ENCODE measurements at places on chromosomes 1 and 21.

DNA sequence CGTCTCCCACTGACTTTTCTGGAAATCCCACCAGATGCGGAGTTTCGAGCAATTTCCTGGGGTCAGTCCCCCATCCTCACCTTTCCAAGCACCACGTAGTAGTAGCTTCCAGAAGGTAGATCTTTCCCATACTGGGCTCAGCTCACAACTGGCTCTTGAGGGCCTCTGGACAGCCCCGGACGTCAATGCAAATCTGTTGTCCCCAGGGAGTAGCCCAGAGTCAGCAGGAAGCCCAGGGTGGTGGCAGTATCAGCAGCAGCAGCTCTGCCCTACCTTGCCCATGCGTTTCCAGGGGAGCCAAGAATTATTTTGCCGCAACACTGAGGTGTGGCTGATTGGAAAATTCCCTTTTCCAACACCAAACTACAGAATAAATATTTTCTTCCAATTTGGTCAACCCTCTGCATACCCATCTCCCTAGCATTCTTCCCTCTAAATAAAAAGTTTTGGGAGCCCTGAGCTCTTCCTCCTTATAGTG is 70.3 kb downstream of the CD46 start:
- no peak for DNase-seq

GRCh38 chr1:246155923-246156322 is 351.2 kb downstream of the SMYD3 start:
- DNase-seq = no peak

- DNase-seq = no peak
These were observed 2.3 kb downstream of the ARF1 start for GRCh38 chr1:228084797-228085196.

DNA sequence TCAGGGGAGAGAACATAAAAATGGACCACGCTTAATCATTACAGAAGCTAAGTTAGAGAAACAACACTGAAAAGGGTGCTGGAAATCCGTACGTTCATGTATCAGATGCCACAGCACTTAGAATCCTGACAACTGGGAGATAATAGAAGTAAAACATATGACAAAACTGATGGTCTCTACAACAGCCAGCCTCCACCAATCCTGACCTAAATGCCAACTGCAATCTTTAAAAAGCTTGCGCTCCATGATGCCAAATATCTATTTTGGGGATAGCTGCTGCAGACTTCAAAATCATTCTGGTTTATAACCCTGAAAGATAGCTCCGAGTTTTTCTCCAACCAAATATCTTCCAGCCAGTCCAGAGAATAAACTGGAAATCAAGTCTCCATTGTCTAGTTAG is 178.3 kb downstream of the RERE start:
- DNase-seq = no peak

DNA sequence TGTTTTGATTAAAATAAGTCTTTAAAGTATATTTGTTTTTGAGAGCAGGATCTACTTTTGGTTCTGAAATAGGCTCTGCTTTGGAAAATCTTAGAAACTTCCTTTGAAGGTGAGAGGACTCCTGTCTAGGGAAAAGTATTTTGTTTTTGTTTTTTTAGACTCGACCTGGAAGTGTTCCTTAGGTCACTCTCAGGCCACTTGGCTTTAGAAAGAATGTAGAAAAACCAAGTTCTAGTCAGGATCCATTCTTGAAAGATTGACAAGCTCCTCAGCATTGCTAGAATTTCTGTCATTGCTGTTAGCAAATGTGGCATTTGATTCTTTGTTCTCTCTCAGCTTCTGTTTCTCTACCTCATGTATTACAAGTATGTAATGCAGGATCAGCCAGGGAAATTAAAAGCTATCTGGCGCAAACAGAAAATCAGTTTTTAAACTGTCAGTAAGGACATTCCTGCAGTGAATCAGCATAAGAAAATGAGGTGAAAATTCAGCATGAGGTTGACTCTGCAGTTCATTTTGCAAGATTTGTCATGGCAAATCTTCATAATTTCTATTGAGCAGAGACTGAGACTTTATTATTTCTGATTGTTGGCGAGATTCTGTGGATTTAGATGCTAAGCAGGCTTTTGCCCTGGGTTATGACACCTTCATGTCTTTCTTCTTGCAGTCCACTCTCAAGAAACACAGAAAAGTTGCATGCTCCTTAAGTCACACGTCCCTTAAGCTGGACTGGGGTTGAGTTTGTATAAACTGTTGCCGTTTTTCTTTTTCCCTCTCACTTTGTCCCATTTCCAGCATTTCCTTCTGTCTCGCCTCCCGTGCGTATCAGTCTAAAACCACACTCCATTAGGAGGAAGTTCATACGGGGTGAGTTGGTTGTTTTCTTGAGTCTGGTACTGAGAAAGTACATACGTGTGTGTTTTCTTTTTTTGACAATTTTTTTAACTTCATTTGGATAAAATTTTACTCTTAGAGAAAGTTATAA is 12.6 kb downstream of the NTPCR start:
- DNase-seq = no peak

DNA sequence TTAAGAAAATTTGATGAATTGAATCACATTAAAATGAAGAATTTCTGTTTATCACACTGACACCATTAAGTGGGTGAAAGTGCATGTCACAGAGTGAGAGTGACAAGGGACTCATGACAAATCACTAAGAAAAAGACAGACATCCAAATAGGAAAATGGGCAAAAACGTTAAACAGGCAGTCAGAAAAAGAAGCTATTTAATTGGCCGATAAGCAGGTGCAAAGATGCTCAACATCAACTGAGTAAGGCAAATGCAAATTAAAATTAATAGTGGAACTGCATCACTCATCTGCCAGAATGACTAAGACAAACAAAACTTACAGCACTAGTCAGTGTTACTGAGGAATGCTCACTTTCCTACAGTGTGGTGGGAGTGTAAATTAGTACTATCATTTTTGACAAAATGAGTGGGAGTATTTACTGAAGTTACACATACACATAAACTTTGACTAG is 39.2 kb upstream of the RUNX1 start:
- no peak for DNase-seq

- no peak for DNase-seq
These were observed 5.9 kb downstream of the TNR start for GRCh38 chr1:175737451-175737850.

DNA sequence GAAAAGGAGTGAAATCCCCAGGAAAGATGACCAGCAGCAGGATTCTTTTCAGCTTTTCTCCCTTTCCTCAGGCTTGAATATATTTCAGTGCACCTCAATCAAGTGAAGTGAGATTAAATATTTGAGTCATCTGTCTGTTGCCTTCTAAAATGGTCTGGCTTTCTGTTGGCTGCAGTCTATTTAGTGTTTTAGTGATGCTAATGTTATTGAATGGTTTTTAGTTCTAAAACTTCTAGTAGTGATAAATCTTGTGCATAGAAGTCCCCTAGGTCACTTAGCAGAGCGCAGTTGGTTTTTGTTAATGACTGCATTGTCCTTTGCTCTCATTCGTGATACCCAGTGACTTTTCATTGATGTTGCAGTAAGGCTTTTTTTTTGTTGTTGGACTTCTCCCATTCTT is 53.5 kb downstream of the ITSN1 start:
- DNase-seq = no peak

DNA sequence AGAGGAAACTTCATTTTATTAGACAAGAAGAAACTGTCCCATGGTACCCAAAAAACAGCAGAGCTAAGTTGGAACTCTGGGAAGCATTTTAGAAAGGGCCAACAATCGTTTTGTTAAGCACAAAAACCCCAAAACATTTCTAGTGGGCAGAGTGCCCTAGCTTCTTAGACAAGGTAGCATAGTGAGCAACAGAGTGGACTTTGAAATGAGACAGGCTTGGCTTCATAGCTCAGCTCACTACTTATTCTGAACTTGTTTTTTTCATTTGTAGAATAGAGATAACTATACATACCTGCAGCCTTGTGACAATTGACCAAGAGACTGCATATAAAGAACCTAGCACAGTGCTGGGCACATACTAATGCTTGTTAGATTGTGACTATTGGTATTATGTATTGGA is 50.1 kb downstream of the HLX start:
- no peak for DNase-seq

DNA sequence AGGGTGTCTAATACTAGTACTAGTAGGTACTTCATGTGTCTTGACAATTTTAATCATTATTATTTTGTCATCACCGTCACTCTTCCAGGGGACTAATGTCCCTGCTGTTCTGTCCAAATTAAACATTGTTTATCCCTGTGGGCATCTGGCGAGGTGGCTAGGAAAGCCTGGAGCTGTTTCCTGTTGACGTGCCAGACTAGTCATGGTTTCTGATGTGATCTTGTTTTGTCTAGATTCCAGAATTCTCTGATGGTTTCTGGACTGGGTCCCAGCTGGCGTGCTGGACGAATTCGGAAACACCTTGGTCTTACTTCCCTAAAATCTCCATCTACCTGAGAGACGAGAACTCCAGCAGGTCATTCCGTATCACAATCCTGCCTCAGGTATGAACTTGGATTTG is 66.1 kb upstream of the FAM3B start:
- DNase-seq = no peak

GRCh38 chr1:48966583-48966982 is 189.9 kb upstream of the BEND5 start:
- DNase-seq = no peak

DNA sequence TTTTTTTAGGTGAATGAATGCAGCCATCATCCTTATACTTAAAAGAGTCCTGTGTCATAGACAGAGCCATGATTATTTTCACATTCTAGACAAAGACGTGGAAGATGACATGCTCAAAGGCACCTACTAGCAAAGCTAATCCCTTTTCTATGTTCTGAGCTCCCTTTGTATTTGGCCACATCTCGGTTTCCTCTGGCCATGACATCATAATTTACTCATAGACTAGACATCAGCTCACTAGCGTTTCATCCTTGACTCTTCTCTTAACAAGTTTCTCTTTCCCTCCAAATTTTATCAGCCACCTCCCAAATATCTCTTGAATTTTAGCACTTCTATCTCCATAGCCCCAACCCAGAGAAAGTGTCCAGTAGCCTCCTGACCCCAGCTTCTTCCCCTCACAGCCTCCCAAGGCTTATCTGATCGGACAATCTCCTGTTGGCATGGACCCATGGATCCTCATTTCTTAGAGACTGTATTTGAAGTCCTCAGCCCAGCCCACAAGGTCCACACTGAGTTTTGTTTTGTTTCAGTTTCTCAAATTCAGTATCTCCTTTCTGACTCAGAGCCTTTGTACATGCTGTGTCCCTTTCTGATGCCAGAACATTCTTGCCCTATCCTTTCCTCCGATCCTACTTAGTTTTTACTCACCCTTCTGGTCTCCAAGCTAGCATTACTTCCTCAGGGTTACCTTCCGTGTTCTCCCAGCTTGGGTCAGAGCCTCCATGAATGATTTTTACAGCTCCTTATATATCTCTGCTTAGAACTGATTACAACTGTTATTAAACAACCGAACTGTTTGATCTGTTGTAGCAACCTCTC is 33.0 kb upstream of the EPS8L3 start:
- no peak for DNase-seq

- DNase-seq = no peak
These were observed 34.0 kb upstream of the RUNX3 start for GRCh38 chr1:24963943-24964693.

DNA sequence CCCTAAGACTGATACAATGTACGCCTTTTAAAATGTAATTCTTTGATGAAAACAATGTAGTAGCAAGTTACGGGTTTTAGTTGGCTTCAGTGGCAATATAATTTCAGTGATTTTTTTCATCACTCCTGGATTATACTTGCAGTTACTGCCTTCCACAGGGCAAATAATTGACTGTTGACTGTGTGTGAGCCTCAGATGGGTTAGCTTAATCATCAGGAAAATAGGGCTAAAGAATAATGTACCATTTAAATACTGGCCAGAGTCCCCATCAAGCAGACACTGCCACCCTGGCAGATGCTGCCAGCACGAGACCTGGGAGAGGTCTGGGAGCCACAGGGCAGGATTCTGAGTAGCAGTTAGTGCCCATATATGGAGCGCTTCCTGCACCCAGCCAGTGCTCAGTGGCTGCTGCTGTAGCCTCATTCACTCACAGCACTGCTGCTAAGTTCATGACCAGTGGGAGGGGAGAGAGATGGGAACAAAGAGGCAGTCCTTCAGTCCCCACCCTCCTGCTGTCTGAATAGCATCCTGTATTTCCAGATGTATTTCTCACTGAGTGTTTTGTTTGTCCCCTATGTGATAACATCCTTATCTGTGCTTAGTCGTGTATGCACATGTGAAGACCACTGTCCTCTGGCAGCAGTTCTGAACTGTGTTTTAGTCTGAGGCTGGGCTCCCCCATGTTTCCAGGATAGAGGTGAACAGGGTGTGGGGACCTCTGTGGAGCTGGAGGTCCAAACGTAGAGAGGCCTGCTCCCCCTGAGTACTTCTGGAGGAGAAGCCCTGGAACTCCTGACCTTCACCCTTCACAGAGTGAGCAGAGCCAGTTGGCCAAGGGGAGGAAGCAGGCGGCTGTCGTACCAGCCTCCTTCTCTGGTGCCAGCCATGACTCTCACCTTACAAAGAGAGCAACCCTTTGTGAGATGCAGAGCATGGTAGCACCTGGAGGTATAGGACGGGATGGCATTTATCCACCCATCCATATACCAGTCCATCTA is 80.4 kb downstream of the ADARB1 start:
- DNase-seq = no peak

DNA sequence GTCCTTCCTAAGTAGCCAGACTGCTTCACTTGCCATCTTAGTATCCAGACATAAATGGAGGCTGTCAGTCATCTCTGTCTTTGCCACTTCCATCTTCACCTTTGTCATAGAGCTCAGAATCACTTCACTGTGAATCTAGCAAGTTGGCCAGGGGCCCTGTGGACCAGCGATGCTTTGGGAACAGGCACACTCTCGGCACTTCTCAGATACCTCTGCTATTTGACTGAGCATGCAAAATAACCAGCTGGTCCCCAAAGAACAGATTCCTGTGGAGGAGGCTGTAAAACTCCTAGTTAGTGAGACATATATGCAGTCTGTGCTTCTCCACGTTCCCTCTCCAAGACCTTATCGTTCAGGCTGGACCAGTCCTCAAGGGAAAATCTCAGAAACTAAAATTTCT is 76.8 kb upstream of the COA6 start:
- no peak for DNase-seq

- no peak for DNase-seq
These were observed 402.8 kb downstream of the MATN1 start for GRCh38 chr1:30320581-30320890.

GRCh38 chr1:8171751-8172464 is 145.8 kb upstream of the ERRFI1 start:
- DNase-seq = no peak

DNA sequence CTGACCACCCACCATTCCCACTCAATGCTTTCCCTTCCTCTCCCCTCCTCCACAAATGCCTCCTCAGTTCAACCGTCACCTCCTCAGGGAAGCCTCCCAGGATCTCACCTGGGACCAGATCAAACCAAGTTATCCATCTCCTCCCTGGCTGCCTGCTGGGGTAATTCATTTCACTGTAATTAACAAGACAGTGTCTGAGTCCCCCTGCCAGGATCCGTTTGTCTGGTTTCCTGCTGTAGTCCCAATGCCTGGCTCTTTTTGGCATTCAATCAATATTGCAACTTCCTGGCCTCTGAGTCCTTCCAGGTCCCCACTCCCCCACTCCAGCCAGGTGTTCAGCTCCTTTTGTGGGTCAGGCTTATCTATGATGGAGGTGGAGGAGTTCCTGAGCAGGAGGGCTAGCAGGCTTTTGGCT is 687.7 kb downstream of the PTPRU start:
- no peak for DNase-seq

Measured in Ammon's horn (tissue), 1 donor.